ENCODE measurements at places on chromosomes 12 and 14.

DNA sequence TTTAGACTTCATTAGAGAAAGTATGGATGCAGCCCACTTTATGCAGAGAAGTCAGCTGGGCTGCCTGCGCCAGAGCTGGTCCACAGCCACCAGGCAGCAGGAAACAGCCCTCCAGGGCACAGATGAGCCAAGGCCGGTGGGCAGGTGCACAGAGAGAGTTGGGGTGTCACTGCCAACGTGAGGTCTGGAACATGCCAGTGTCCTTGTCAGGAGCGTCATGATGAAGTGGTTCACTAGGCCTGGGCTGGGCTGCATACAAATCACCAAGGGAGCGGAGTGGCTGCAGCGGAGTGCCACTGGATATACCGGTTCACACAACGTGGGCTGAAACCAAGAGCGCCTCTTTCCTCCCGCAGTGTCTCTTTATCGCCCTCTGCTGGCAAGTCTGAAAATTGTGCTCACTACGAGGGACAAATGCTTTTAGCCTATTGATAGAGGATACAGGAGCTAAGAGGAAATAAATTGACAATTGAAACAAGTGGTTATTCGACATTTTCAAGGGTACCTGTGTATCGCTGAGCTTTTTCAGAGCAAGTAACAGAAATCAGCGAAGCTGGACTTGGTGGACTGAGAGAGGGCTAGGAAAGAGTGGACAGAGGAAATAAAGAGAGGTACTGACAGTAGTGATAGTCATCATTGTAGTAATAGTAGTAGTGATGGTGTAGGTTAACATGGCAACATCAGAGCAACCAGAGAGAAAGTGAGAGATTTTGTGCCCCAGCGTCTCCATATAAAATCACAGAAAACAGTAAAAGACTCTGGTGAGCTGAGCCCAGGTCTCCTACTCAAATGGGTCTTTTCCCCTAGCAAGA lies 52.0 kb upstream of the ITPR2 start:
- peak; percentile 40 for DNase-seq

- DNase-seq, result no peak
These were observed 32.9 kb downstream of the ALKBH1 start for GRCh38 chr14:77674931-77675330.

GRCh38 chr14:91374879-91375702 lies 42.5 kb downstream of the CCDC88C start:
- no peak for DNase-seq

DNA sequence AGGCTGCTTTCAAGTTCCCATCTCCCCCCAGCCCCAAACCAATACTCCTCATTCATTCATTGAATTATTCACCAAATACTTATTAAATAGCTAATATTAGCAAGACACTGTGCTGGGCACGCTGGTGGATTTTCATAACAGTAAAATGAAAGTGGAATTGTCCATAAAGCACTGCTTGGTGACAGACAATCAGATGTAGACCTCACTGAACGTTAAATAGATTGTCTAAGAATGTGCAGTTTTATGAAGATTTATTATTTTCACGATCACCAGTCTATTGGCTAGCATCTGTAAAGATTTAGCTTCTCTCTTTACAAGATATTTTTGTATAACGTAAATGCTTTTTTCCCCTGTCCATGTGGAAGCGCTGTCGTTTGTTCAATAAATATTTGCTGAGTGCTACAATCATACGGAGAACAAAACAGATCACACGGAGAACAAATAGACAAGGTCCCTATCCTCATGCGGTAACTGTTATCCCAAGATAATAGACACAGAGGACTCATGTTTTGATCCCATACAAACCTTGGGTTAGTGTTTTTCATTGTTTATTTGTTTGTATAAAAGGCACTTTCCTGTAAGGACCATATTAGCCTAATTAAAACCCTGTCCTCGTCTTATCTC lies 397.6 kb downstream of the BCAT1 start:
- no peak for DNase-seq

GRCh38 chr12:91718326-91718725 lies 427.3 kb downstream of the BTG1 start:
- DNase-seq, result no peak

GRCh38 chr12:89167986-89168385 lies 184.3 kb downstream of the DUSP6 start:
- no peak for DNase-seq

DNA sequence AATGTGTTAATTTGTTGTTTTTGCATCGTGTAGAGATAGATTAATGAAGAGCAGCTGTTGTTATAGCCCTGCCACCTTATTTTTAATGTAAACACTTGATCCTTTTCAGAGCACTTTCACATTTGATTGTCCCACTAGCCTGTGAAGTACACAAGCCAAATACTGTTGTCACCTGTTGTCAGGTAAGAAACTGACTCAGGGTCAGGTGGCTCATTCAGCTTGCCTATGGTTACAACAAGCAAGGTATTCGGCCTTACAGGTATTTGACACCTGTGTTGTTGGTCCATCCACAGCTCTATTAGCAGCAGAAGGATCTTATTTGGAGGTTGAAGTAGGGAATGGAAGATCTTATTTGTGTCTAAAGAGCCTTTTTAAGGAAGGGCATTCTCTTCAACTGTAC lies 108.9 kb downstream of the GPR135 start:
- DNase-seq, result no peak

DNA sequence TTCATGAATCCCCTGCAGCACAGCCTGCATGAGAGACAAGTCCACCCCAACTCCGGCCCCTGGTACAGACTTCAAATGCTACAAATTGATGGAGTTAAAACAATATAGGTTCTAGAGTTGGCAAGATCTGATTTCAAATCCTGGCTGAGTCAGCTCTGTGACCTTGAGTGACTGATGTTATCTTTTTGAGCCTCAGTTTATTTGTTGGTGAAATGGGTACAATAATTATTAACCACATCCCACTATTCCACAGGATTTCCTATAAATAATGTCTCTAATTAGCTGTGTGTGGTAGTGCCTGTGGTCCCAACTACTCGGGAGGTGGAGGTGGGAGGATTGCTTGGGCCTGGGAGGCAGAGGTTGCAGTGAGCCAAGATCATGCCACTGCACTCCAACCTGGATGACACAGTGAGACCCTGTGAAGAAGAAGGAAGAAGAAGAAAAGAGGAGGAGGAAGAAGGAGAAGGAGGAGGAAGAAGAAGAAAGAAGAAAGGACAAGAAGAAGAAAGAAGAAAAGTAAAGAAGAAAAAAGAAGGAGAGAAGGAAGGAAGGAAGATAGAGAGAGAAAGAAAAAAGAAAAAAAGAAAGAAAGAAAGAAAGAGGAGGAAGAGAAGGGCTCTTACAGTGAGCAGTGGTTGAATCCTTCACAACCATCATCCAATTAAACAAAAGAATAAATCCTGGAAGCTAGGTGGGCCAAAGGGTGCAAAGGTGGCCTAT lies 39.7 kb upstream of the DICER1 start:
- DNase-seq, result no peak

DNA sequence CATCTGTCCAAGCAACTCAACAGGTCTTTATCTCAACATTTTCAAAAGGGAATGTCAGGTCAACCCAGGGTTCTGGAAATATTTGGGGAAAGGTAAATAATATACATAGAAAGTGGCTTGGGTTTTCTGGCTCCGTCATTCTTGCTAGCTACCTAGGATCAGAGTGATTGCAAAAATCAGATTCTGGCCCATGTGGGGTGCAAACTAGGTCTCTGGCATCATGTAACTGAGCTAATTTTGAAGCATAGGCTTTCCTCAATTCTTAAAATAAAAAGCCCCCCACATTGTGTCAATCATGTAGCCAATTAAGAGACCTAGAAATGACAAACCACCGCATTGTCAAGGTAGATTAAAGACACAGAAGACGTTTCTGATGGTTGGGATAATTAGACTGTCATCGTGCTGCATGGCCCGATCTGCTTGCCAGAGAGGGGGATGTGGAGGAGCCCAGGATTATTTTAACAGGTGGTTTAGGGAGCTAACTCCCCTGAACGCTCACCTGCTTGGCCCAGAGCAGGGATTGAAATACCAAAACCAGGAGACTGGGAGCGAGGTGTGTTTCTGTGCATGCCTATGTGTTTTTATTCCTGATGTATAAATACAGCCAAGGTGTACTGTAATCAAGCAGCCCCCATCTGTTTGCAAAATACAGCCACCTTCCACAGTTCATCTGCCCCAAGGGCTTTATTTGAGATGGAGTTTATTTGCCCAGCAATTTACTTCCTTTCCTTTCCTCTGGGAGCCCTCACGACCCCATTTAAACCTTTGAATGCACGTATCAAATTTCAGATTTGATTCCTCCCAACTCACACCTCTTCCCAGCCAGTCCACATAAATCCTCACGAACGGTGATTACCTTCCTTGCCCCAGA lies 189.5 kb downstream of the TTC8 start:
- no peak for DNase-seq

GRCh38 chr12:49698619-49699545 lies 8.3 kb downstream of the FMNL3 start:
- no peak for DNase-seq

DNA sequence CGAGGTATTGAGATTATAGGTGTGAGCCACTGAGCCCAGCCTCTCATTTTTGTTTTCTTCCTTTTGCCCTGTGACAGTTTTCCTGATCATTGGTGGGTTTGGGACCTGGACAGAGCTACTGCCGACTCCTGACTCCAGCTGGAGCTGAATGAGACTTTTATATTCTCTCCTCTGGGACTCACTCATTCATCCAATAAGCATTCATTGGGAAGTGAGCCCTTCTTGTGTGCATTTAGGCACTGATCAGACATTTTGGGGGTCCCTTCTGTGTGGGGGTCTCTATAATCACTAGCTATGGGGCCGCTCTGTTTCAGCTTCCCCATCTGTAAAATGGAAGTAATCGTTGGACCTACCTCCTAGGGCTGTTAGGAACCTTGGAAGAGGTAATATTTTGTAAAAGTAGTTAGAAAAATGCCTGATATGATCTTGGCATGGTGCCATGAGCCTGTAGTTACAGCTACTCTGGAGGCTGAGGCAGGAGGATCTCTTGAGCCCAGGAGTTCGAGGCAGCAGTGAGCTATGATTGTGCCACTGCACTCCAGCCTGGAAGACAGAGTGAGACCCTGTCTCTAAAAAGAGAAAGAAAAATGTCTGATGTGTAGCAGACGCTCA lies 7.2 kb downstream of the SH2B3 start:
- no peak for DNase-seq

DNA sequence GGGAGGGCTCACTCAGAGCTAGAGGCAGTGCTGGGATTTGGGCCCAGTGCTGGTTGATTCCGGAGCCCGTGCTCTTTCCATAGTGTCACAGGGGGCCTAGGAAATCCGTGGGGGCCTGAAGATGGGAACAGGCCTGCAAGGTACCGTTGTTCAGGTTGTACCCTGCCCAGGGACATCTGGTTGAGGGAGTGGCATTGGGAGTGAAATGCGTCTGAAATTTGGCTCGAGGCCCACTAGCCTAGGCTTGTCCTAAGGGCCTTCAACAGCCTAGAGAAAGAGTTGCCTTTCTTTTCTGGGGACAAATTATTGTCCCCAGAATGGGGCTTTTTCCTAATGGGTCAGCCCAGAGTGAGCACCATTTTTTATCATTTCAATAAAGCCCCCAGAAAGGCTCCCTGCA lies 26.4 kb upstream of the FAM222A start:
- no peak for DNase-seq

- no peak for DNase-seq
These were observed 1.7 kb downstream of the FOS start for GRCh38 chr14:75280291-75280830.

- peak; percentile 31 for DNase-seq
These were observed 834 bp downstream of the RASSF8 start for GRCh38 chr12:25959071-25959961.

- DNase-seq, result no peak
These were observed 264.6 kb upstream of the DAAM1 start for GRCh38 chr14:58923751-58924405.

DNA sequence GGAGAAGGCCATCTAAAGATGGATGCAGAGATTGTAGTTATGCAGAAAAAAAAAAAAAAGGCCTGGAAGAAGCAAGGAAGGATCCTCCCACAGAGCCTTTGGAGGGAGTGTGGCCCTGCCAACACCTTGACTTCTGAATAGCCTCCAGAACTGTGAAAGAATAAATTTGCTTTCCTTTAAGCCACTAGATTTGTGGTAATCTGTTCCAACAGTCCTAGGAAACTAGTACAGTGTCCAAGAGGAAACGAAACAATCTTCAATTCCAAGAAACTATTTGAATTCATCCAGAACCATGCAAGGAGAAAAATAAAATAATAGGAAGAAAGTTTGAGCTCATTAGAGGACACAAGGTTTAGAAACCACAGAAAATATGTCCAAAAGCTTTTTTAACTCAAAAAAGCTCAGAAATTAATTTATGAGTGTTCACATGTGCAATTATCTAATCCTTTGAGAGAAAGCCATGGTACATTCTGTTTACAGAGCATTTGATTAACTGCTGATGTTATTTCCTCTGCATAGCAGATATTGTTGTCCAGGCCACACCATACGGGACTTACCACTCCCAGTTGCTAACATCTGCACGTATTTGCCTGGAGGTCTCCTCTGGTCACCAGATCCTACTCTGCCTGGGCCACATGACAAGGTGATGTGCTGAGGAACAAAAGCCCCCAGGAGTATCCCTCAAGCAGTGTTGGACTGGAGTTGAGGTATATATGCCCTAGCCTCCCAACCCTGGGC lies 30.0 kb upstream of the STAB2 start:
- DNase-seq, result no peak

DNA sequence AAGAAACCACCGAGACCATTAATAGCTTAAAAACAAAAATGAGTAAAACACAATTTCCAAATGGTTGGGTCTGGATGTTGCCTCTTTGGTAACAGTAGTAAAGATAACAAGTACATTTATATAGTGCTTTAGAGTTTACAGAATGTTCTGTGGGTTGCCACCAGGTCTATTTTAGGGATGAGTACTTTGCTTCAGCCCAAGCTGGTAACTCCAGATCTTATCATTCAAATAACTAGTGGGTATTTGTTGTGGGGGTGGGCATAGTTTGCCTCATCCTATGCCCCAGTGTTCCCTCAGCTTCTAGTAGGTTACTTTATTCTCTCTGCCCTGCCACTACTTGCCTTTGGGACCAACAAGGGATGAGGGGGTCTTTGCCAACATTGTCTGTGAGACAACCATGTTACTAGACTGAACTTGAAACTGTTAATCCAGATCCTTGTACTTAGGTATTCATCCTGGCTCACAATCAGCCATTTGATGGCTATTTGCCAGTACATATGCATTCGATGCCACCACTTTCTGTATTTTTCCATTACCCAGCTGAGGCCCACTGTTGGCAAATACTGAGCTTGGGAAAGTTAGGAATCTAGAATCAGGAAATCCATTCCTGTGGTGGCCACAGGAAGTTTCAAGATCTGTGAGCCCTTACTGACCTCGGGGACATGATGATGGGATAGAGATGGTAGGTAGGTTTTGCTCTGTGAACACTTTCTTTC lies 17.6 kb upstream of the AKAP6 start:
- no peak for DNase-seq

GRCh38 chr12:51622564-51622963 lies 31.5 kb downstream of the SCN8A start:
- DNase-seq, result no peak

- DNase-seq, result no peak
These were observed 80.7 kb upstream of the METAP2 start for GRCh38 chr12:95393191-95393790.

DNA sequence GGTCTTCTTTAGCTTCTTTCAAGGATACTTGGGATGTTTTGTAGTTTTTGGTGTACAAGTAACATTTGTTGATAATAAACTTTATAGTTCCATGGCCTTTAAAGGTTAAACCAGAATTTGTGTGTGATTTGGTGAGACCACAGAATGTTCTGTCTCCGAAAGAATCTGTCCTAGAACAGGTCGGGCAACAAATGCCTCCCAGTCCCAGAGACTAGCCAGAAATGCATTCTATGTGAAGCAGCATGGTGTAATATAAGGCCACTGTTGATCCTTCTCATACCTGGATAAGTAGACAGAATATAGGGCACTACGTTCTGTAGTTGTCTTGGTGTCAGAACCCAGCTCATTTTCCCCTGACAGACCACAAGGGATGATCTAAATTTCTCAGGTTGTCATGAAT lies 10.0 kb downstream of the STYK1 start:
- no peak for DNase-seq
